ENCODE measurements at places on chromosomes 2 and 18. TPM values are rescaled to one million over a fixed set of nuclear protein-coding genes. Genes with fewer than 3 reads are reported as not detected.

DNA sequence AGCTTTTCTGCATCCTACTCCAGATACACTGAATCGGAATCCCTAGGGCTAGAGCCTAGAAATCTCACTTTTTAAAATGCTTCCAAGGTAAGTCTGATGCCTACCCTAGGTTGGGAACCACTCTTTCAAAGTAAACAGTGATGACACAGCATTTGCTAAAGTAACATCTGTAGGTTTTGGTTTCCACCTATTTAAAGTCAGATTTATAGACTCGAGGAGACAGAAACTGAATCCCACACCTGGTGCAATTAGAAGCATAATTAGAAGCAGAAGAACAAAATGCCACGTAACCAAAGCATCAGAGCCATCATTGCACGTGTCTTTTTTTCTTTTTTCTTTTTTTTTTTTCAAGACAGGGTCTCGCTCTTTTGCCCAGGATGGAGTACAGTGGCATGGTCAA is 40.9 kb downstream of the PDK1 start:
- no peak for DNase-seq

- no peak for DNase-seq
Observed at GRCh38 chr2:24515335-24515734, 24.3 kb downstream of the NCOA1 start.

DNA sequence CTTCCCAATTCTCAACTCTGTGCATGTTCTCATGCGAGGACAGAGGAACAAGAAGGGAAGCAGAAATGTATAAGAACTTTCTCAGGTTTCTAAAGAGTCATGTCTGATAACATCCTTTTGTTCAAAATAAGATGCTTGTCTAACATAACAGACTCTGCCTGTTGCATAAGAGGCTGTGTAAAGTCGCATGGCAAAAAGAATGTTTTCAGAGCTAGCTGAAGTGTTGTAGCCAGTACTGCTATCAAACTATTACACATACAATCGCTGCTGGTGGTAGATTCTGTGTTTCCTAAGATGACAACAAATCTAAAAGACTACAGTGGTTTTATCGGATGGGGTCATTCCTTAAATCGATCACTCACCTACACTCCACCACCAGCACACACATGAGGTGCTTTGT is 487.5 kb downstream of the IRS1 start:
- no peak for DNase-seq

GRCh38 chr2:136357007-136357380 is 239.0 kb upstream of the CXCR4 start:
- DNase-seq, result no peak

GRCh38 chr2:179939259-179939658 is 67.8 kb downstream of the CWC22 start:
- no peak for DNase-seq

GRCh38 chr2:7071916-7072556 is 154.8 kb downstream of the RNF144A start:
- no peak for DNase-seq

GRCh38 chr2:201933792-201934237 is 99.8 kb upstream of the FZD7 start:
- no peak for DNase-seq

DNA sequence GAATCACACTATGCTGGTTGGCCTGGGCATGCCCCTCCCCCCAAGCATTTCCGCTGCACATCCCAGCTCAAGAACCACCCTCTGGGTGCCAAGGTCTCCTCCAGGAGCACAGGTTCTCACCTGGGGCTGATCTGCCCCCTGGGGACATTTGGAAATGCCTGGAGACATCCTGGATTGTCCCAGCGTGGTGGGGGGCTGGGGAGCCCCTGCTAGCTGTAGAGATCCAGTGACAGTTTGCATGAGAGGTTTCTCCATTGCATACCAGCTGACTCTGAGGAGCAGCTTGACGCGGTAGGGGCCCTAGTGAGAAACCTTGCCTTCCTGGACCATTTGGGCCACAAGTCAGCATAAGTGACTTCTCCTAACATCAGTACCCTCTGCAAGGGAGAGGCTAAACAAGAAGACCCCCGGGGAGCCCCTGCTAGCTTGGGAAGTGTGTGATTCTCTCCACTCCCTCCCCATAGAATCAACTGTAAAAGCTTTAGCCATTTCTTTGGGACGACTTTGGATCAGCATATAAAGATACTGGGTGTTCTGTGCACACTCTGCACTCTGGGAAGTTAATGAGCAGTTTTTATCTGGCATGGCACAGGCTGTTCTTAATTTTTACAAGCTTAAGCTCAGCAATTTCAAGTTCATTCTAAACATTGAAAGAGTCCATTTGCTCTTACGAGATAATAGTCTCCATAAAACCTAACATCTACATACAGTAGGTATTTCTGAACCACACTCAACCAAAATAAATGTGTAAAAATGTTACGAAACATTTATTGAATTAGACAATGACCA is 94.1 kb downstream of the GBX2 start:
- DNase-seq, result no peak

DNA sequence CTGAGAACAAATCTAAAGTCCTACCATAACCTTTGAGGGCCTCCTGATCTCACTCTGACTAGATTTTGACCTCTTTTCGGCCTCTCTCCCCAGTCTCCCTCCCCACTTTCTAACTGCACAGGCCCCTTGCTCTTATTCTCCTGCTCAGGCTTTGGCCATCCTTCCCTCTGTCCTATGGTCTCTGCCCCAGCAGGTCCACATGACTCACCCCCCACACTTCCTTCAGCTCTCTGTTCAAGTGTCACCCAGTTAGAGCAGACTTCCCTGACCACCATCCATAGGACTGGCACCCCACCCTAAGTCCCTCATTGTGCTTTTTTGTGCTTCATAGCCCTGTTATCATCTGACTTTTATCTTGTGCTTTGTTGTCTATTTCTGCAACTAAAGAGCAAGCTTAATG is 41.2 kb upstream of the NT5C1B start:
- no peak for DNase-seq

- no peak for DNase-seq
Observed at GRCh38 chr2:136238286-136239078, 120.5 kb upstream of the CXCR4 start.

GRCh38 chr18:9081940-9082339 is 20.6 kb upstream of the NDUFV2 start:
- no peak for DNase-seq

- DNase-seq, result no peak
Observed at GRCh38 chr2:203775684-203776083, 69.2 kb downstream of the CD28 start.

GRCh38 chr2:2696325-2696724 is 365.2 kb upstream of the MYT1L start:
- no peak for DNase-seq

GRCh38 chr2:142876423-142876822 is 1.0 kb upstream of the KYNU start:
- DNase-seq, result no peak

- no peak for DNase-seq
Observed at GRCh38 chr2:170143045-170143717, 34.8 kb upstream of the MYO3B start.

QPCT gene
- total RNA-seq, result 2.7 TPM

IL18R1 gene
- total RNA-seq, result 0.13 TPM

GREB1 gene
- total RNA-seq, result 78.8 TPM

RAB3GAP1 gene
- 33.7 TPM for total RNA-seq

GPR35 gene
- 6.5 TPM for total RNA-seq

RTP5 gene
- not detected for total RNA-seq

RUFY4 gene
- not detected for total RNA-seq

LRRC30 gene
- not detected for total RNA-seq

ATP6V1B1 gene
- not detected for total RNA-seq

NDC80 gene
- 15.0 TPM for total RNA-seq

RAX gene
- not detected for total RNA-seq
